ENCODE measurements at places on chromosomes 12 and 14. TPM values are rescaled to one million over a fixed set of nuclear protein-coding genes. Genes with fewer than 3 reads are reported as not detected.

The TMEM63C gene
- 0.48 TPM for total RNA-seq

The ERBB3 gene
- 8.1 TPM for total RNA-seq

The ZDHHC22 gene
- total RNA-seq = not detected

DNA sequence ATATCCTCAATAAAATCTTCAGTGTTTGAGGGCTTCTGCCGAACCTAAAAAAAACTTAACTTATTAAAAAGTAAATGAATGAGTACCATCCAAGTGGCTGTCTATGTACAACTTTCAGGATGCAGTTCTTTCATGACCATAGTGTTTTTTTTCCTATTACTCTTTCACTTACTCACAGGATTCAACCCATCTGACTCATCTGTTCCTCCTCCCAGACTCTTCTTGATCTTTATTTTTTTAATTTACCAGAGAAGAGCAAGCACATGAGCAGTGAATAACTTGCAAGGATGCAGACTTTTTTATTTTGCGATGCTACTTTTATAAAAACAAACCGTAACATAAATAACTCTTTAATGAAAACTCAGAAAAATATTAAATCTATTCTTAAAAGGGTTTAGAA is 24.5 kb downstream of the RECQL start:
- H3K27me3 ChIP-seq = no peaks in the 10 kb centered on the region
- no peak overlapping the region for H3K4me3 ChIP-seq
- peaks cover 26% of the 10 kb centered on the region for H3K36me3 ChIP-seq
- no peaks in the 10 kb centered on the region for H3K4me1 ChIP-seq
- H3K27ac ChIP-seq = no peak overlapping the region

GRCh38 chr14:100803226-100803625 is 22.7 kb upstream of the MEG3 start:
- no peak for DNase-seq
- no peaks in the 10 kb centered on the region for H3K36me3 ChIP-seq
- peaks cover 21% of the 10 kb centered on the region for H3K27me3 ChIP-seq
- no peaks in the 10 kb centered on the region for H3K4me1 ChIP-seq
